ENCODE measurements at places on chromosomes 4 and X. TPM values are rescaled to one million over a fixed set of nuclear protein-coding genes. Genes with fewer than 3 reads are reported as not detected.

DNA sequence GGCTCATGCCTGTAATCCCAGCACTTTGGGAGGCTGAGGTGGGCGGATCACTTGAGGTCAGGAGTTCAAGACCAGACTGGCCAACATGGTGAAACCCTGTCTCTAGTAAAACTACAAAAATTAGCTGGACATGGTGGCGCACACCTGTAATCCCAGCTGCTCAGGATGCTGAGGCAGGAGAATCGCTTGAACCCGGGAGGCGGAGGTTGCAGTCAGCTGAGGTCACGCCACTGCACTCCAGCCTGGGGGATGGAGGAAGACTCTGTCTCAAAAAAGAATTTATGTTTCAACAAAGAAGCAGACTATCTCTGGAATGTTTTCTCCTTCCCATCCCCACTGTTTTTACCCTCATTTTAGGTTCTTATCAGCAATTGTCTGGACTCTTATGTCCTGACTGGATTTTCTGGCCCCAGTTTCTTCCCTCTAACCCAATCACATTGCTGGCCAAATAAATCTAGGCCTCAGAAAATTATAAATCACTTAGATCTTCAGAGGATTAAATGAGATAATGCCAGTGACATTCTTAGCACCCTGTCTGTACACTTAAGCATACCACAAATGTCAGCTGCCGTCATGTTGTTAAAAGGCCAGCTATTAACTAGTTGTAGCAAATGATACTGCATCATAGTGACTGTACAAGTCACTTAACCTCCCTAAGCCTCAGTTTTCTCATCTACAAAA lies 44.9 kb upstream of the PRSS48 start:
- H3K27me3 ChIP-seq = no peaks in the 10 kb centered on the region
- no peak overlapping the region for H3K27ac ChIP-seq
- no peak for DNase-seq
- peaks cover 13% of the 10 kb centered on the region for H3K4me1 ChIP-seq
- H3K36me3 ChIP-seq = no peaks in the 10 kb centered on the region
- no peak overlapping the region for H3K4me3 ChIP-seq

DNA sequence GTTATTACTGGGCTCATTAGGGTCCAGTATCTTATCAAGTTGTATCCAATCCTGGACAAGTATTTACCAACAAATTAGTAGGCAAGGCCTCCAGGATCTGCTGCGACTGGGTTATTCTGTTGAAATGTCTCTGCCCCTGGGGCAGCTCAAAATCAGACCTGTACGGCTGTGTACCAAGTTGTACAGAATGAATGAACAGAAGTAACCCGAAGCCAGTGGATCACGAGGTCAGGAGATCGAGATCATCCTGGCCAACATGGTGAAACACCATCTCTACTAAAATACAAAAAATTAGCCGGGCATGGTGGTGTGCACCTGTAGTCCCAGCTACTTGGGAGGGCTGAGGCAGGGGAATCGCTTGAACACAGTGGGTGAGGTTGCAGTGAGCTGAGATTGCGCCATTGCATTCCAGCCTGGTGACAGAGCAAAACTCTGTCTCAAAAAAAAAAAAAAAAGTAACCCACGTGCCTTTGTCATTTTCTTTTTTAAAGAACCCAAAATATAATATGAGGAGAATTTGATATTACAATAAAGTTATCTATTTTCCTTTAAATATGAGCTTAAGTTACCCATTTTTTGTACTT lies 127.3 kb downstream of the CBR4 start:
- H3K4me1 ChIP-seq = peaks cover 21% of the 10 kb centered on the region
- DNase-seq = peak; percentile 8

- 0 out of 2 replicates have a peak, but pooled peaks cover 4% of the 10 kb centered on the region for H3K4me1 ChIP-seq
- no peak overlapping the region for H3K27ac ChIP-seq
- no peak for DNase-seq
Observed at GRCh38 chr4:169307576-169307975, 36.8 kb upstream of the SH3RF1 start.

DNA sequence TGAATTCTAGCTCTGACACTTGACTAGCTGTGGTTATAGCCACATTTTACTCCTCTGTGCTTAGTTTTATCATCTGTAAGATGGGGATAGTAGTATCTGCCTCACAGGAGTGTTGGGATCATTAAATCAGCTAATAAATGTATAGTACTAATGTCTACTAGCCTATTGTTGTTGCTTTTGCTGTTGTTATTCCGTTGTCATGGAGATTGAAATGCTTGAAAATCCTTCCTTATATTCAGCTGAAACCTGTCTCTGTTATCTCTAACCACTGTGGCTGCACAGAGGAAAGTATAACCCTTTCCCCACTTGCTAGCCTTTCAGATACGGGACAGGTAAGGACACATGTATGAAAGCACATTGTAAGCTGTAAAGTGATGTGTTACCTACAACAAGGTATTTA lies 33.9 kb downstream of the CLCN5 start:
- DNase-seq = no peak
- H3K4me1 ChIP-seq = no peaks in the 10 kb centered on the region
- no peak overlapping the region for H3K4me3 ChIP-seq
- H3K36me3 ChIP-seq = no peaks in the 10 kb centered on the region

DNA sequence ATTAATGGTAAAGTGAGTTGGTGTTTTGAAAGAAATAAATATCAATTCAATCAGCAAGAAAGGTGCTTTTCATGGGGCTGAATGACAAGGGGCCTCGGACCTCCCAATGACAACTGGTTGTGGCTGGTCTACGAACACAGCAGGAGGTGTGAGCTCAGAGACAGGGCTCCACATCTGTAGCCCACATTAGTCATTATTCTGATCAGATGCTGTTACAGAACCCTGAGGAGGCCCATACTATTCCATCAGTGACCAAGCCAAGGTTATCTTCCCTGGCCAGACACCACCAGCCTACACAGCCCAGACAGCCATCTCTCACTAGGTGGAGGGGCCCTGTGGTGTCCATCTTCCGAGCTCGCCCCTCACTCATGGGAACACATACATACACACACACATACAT lies 168.8 kb downstream of the SH3KBP1 start:
- H3K4me3 ChIP-seq = no peak overlapping the region
- no peaks in the 10 kb centered on the region for H3K36me3 ChIP-seq
- H3K4me1 ChIP-seq = no peaks in the 10 kb centered on the region
- DNase-seq = no peak
- no peaks in the 10 kb centered on the region for H3K27me3 ChIP-seq

- H3K4me1 ChIP-seq = no peaks in the 10 kb centered on the region
- H3K36me3 ChIP-seq = no peaks in the 10 kb centered on the region
- no peaks in the 10 kb centered on the region for H3K27me3 ChIP-seq
- no peak overlapping the region for H3K4me3 ChIP-seq
- no peak overlapping the region for H3K27ac ChIP-seq
Observed at GRCh38 chrX:2536141-2536540, 35.4 kb upstream of the DHRSX start.

DNA sequence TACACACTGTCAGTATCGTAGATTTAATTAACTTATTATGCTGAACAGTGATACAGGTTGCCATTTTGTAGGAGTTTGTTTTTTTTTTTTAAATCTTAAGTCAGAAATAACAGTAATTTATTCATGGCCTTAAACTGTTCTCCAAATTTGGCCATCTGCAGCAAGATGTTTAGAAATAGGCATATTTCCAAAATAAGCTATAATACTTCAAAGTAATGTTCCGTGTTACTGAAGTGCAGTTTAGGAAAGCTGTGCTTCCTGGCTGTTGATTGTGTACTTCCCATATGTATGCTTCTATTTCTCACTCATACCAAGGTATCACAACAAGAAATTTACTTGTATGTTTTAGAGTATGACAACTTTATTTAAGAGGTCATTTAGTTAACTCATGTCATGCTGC lies 28.9 kb downstream of the CPEB2 start:
- H3K36me3 ChIP-seq = no peaks in the 10 kb centered on the region
- no peak overlapping the region for H3K4me3 ChIP-seq
- H3K27ac ChIP-seq = no peak overlapping the region
- H3K27me3 ChIP-seq = no peaks in the 10 kb centered on the region
- DNase-seq = no peak

GRCh38 chr4:57628004-57628403 lies 517.8 kb upstream of the IGFBP7 start:
- DNase-seq = no peak
- no peak overlapping the region for H3K27ac ChIP-seq
- no peak overlapping the region for H3K4me3 ChIP-seq
- no peaks in the 10 kb centered on the region for H3K27me3 ChIP-seq
- H3K36me3 ChIP-seq = no peaks in the 10 kb centered on the region
- H3K4me1 ChIP-seq = no peaks in the 10 kb centered on the region

GRCh38 chrX:113892401-113892800 lies 691.5 kb upstream of the HTR2C start:
- no peak overlapping the region for H3K4me3 ChIP-seq
- DNase-seq = no peak
- no peaks in the 10 kb centered on the region for H3K36me3 ChIP-seq
- H3K27ac ChIP-seq = no peak overlapping the region

GRCh38 chrX:475926-476723 lies 89.4 kb upstream of the PPP2R3B start:
- H3K36me3 ChIP-seq = no peaks in the 10 kb centered on the region
- no peaks in the 10 kb centered on the region for H3K27me3 ChIP-seq
- no peaks in the 10 kb centered on the region for H3K4me1 ChIP-seq
- no peak for DNase-seq
- H3K27ac ChIP-seq = no peak overlapping the region

DNA sequence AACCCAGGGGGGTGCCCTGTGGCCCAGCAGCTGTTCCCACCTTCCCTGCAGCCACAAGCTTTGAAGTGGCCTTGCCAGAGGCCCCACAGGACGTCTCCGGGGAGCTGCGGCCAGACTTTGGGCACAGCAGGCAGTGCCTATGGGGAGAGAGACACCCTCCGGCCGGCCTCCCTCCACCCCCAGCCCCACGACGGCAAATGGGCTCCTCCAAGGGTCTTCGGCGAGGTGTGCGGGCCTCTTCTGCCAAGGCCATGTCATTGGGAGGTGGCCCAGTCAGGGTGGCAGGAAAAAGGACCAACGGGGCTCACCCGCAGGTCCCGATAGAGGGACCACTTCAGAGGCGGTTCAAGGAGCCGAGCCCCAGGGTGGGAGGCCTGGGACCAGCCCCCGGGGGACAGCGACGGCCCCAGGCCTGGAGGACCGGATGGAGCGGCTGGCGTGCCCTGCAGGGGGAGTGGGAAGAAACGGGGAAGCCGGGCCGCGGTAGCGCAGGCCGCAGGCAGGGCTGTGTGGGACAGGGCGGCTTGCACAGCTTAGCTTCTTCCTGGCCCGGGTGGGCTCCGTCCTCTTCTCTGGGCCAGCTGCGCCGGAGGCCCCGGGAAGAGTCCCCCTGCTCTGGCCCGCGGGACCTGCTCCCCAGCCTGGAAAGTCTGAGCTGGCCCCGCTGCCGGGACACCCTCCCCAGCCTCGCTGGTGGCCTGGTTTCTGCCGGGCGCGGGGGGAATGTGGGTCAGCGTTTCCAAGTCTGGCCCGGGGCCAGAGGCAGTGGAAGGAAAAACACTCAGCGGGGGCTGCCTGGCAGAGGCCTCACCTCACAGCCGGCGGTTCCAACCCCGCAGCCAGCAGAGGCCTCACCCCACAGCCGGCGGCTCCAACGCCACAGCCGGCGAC lies 21.9 kb upstream of the SPON2 start:
- no peak overlapping the region for H3K27ac ChIP-seq
- no peak overlapping the region for H3K4me3 ChIP-seq
- no peaks in the 10 kb centered on the region for H3K36me3 ChIP-seq
- no peaks in the 10 kb centered on the region for H3K27me3 ChIP-seq

DNA sequence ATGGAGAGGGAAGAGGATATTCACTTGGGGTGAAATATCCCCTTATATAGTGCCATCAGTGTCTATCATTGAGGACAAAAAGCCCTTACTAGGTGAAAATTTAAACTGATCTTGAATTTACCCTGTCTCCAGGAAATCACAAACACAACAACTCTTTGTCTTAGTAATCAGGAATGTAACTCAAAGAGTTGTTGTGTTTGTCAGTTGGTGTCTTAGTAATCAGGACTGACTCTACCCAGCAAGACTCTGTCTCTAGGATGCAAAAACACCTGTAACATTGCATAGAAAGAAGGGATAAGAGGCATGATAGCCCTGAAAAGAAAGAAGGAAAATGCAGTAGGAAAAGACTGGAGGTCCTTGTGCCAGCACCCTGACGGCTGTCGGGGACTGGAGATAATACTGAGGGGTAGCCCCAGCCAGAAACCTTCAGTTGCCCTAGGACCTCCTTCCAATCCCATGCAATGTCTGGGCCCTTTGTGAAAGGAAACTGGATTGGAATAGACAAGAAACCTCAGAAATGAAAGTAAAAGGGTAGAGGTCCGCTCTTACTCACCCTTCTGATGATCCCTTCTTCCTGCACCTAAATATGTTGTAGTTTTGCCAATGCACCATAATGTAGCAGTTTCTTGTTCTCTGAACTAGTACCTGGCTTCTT lies 45.3 kb downstream of the HMGB2 start:
- H3K4me1 ChIP-seq = peaks cover 17% of the 10 kb centered on the region
- no peak for DNase-seq
- peak overlapping the region; percentile 42 for H3K27ac ChIP-seq
- H3K36me3 ChIP-seq = no peaks in the 10 kb centered on the region

GRCh38 chr4:167452922-167453430 lies 218.7 kb upstream of the SPOCK3 start:
- H3K27me3 ChIP-seq = no peaks in the 10 kb centered on the region
- no peaks in the 10 kb centered on the region for H3K4me1 ChIP-seq
- H3K27ac ChIP-seq = no peak overlapping the region

DNA sequence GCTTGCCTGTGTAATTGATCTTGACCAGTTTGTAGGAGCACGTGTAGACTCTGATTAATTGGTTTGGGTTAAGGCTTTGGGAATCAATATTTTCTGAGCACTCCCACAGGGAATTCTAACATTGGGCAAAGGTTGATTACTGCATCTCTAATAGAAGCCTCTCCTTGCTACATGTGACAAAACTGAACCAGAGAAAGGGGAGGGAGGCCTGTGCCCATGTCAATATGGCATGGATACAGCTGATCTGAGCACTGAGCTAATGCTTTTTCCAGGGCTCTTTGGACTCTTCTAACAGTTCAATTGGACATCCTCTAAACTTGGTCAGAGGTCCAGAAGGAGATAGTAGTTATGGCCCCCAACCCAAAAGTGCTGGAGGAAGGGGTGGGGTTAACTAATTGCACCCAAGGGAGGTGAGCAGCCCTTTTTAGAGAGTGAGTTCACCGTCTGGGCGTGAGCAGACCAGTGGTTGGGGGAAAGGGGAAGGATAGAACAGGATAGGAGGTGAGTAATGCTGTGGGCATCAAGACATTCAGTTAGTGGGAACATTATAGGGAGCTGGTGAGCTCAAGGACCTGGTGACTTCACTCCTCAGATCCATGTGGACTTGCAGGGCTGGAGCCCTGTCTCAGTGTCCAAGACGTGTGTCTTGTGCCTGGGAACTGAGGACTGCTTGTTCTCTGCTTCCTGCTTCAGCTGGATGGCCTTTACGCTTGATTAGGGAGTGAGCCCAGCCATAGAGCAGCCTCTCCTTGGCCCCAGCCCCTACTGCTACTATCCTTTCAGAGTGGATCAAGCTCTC lies 22.8 kb downstream of the MSN start:
- DNase-seq = no peak
- no peaks in the 10 kb centered on the region for H3K36me3 ChIP-seq
- H3K4me3 ChIP-seq = no peak overlapping the region
- H3K27ac ChIP-seq = no peak overlapping the region

FAT4 gene
- total RNA-seq = 0.05 TPM

PRR32 gene
- not detected for total RNA-seq

FSTL5 gene
- 1.6 TPM for total RNA-seq

TSPYL2 gene
- total RNA-seq = 30.9 TPM

RAP2C gene
- 24.9 TPM for total RNA-seq

CT45A2 gene
- not detected for total RNA-seq

MOSPD2 gene
- 13.8 TPM for total RNA-seq
